ENCODE measurements at places on chromosomes 6 and 20.
A peak's percentile ranks its signal among the peaks of the same experiment; 100 is the strongest.

- no peak for DNase-seq
Measured at GRCh38 chr6:97473979-97474378, 191.0 kb upstream of the MMS22L start.

- DNase-seq: no peak
Measured at GRCh38 chr6:82249381-82250253, 2.1 kb upstream of the IBTK start.

- no peak for DNase-seq
Measured at GRCh38 chr6:45921691-45922281, 93.9 kb downstream of the CLIC5 start.

DNA sequence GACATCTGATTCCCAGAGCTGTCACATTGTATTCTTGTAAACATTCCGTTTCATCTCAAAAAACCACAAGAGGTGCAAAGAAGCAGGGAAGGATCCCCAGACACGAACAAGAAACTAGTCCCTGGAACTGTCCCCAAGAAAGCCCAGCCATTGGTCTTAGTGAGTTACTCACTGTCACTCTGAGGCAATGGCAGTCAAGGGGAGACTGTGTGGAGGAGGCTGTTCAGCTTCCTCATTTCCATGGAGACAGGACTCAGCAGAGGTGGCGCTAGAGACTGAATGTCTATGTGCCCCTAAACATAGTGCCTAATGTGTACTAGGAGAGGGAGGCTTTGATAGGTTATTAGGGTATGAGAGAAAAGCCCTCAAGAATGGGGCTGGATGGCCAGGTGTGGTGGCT, 11.1 kb downstream of the ULBP1 start:
- DNase-seq: no peak

GRCh38 chr6:140744659-140745320, 1370.3 kb upstream of the CITED2 start:
- DNase-seq: no peak

- no peak for DNase-seq
Measured at GRCh38 chr20:45892828-45893500, 1.8 kb downstream of the CTSA start.

DNA sequence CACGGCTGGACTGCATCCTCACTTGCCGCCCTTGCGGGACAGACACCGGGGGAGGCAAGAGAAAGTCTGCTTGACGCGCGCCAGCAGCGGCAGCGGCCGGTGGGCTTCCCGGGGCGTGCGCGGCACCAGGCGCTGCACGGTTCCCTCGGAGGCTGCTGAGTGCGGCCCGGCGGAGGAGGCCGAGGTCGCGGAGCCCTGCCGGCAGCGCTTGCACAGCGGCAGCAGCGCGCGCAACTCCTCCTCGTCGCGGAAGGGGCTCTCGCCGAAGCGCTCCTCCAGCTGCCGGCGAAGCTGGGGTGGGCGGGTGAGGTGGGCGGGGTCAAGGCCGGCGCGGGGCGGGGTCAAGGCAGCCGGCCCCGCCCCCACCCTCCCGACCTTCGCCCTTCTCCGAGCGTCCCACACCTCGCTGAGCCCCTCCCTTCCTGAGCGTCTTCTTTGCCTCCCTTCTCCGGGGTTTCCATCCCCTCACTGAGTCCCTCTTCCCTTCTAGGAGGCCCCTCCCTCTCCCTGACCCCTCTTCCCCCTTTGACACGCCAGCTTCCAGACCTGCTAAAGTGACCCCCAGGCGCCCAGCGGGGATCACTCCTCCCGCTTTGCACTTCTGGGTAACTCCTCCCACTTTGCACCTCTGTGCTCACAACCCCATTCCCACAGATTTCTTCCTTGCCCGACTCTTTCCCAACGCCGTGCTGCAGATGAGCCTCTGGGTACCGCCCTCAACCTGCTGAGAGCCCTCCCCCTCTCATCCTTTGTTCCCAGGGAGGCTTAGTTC, 8.8 kb downstream of the DUSP15 start:
- peak; percentile 49 for DNase-seq

GRCh38 chr6:139239064-139239463, 52.7 kb downstream of the TXLNB start:
- no peak for DNase-seq

GRCh38 chr6:89984926-89985750, 90.9 kb downstream of the GJA10 start:
- DNase-seq: peak; percentile 50

- DNase-seq: peak; percentile 2
Measured at GRCh38 chr20:45911486-45912343, at the start of gene PLTP. TSS of gene PLTP (minus strand) at chr20:45912155. CDS start at chr20:45911452, 703 bp downstream.

- no peak for DNase-seq
Measured at GRCh38 chr6:15269011-15269410, 23.1 kb downstream of the JARID2 start.

DNA sequence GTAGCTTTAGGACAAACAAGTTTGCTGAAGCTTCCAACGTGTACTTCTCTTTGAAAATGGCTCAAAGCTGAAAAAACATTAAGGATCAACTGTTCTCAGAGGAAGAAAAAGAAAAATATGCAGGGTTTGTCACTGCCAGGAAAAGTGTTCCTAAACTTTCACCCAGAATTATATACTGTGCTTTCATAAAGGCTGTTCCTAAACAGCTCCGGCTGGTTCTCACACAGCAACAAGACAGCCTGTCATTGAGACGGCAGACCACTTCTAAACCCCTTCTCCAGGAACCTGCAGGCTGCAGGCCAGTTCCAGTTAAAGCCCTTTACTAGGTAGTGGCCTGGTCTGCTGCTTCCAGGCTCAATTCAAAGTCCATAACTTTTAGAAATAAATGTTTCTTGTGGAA, 97.4 kb upstream of the SOX4 start:
- DNase-seq: no peak

- DNase-seq: no peak
Measured at GRCh38 chr6:131367206-131367873, 205.7 kb upstream of the ARG1 start.
